Omental fat pad (tissue), 4 donors: ENCODE measurements at places on chromosomes 13 and 19. TPM values are rescaled to one million over a fixed set of nuclear protein-coding genes. Genes with fewer than 3 reads are reported as not detected.

DNA sequence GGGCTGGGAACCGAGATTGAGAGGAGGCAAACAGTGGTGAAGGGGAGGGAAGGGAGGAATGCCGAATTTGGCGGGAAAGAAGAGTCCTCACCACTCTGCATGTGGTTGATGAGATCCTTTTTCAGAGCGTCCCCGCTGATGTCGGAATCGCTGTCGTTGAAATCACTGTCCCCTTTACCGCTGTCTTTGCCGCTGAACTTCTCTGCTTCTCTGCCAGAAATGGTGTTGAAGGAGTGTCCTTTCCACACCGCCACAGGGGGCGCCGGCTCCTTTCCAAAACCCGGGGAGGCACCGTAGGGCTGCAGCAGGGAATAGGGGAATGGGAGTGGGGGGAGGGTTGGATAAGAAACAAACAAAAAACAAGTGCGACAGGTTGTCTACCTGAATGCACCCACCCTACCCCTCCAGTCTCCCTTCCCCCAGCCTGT, 3.1 kb downstream of the PCDH8 start:
- no peak for DNase-seq

DNA sequence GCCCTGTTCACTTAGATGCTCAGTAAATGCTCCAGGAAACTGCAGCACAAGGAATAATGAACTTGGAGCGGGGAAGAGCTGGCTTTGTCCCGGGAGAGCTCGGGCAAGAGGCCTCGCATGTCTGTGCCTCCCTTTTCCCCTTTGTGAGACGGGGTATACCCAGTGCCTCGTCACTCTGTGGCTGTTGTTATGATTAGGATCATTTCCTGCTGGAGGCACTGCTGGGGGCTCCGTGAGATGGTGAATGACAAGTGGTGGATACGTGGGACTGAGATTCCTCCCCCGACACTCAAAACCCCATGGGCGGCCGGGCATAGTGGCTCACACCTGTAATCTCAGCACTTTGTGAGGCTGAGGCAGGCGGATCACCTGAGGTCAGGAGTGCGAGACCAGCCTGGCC, 1.1 kb upstream of the PLVAP start:
- DNase-seq, result no peak

- DNase-seq, result no peak
These were observed 940 bp upstream of the DCUN1D2 start for GRCh38 chr13:113491418-113491883.

DNA sequence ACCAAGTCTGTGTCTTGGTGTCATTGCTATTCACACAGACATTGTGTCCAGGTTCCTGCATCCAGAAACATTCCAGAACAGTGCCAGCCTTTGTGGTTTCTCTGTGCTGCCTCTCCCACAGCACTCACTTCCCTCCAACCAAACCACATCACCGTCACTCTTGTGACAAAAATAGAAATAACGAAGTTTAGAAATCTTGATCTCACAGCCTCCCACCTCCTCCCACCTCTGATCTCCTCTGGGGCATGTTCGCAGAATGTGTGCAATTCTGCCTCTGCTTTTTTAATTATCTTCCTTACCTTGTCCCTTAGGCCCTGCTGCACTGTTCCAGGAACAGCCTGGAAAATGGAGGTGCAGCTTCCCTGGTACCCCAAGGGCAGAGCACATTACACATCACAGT, 8.7 kb upstream of the SERPINE3 start:
- DNase-seq, result no peak

DNA sequence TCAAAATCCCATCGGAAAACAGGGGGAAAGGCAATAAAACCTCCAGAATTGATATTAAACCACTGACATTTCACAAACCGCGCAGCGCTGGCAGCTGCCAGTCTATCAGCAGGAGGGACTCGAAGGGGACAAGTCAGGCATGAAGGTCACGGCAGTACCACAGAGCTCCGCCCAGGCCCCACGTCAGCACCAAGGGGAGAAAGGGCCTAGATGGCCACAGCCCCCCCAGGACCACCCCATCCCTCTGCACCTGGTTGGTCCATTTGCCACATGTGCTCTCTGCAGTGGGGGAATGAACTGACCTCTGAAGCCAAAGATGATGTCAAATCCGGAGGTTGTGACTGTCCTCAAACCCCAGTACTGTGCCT, 9.5 kb upstream of the VSTM2B start:
- no peak for DNase-seq

DNA sequence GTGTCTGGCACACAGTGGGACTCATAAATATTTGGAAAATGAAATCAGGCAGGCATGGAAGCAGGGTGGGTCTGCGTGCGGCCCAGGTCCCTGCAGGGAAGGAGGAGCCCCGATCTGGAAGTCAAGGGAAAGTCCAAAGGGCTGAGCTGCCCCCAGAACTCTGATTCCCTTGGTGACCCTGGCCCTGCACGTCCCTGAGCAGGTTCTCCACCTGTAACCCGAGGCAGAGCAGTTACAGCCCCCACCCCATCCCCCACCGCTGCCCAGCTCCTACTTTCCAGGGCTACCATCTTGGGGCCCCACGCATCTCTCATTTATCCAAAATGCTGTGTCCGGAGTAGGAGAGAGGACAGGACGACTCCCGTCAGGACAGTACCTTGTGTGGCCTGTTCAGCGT, 2.1 kb downstream of the PLEKHF1 start:
- peak; percentile 8 for DNase-seq

DNA sequence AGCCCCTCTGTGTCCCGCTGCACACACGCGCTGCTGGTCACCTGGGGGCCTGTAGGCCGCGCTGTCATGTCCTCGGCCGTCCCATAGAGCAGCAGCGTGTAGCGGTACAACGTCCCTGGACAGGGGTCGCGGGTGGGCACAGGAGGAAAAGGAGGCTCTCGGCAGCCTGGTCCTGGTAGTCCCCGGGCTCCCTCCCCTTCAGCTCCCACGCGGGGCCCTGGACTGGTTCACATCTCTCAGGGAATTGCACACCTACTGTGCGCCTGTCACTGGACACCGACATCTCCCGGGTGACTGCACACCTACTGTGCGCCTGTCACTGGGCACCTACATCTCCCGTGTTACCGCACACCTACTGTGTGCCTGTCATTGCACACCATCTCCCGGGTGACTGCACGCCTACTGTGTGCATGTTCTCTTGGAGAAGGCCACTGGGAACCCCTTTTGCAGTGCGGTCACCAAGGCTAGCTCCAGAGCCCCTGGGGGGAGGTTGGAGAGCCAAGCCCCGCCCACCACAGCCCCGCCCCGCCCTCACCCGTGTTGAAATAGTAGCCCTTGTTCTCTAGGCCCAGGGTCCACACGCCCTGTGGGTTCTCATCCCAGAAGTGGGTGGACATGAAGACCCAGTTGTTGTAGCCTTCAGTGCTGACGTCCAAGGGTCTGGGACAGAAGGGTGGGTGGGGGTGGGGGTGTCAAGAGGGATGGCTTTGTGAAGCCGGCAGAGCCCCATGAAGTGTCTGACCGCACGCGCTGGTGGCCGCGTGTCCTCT, 3.5 kb upstream of the C19orf25 start:
- DNase-seq, result no peak

- no peak for DNase-seq
These were observed 185.3 kb upstream of the MIR17HG start for GRCh38 chr13:91162180-91162579.

Gene UGGT2
- total RNA-seq, result 86.4 TPM

Gene CEACAM18
- total RNA-seq, result not detected
